ENCODE measurements at places on chromosomes 16 and 17. TPM values are rescaled to one million over a fixed set of nuclear protein-coding genes. Genes with fewer than 3 reads are reported as not detected.

Gene GSG1L
- total RNA-seq, result not detected

GRCh38 chr16:47873434-47873833, 282.4 kb downstream of the ABCC12 start:
- no peak overlapping the region for H3K4me3 ChIP-seq
- DNase-seq, result no peak
- no peak overlapping the region for H3K27ac ChIP-seq
- no peaks in the 10 kb centered on the region for H3K4me1 ChIP-seq
- H3K27me3 ChIP-seq, result no peaks in the 10 kb centered on the region

GRCh38 chr16:3945751-3946603, 65.5 kb upstream of the CREBBP start:
- no peak for DNase-seq
- no peaks in the 10 kb centered on the region for H3K27me3 ChIP-seq
- H3K36me3 ChIP-seq, result no peaks in the 10 kb centered on the region
- no peak overlapping the region for H3K27ac ChIP-seq

- peaks cover 11% of the 10 kb centered on the region for H3K4me1 ChIP-seq
- peak; percentile 56 for DNase-seq
Measured at GRCh38 chr17:5249615-5250014, 15.0 kb upstream of the SCIMP start.

GRCh38 chr17:2061441-2061958, 6.6 kb downstream of the HIC1 start:
- H3K27me3 ChIP-seq, result peaks cover 6% of the 10 kb centered on the region
- peaks cover 43% of the 10 kb centered on the region for H3K4me1 ChIP-seq
- H3K27ac ChIP-seq, result no peak overlapping the region

GRCh38 chr17:59160157-59161025, 4.8 kb downstream of the PRR11 start:
- no peaks in the 10 kb centered on the region for H3K36me3 ChIP-seq
- DNase-seq, result no peak
- H3K27ac ChIP-seq, result no peak overlapping the region
- peaks cover 20% of the 10 kb centered on the region for H3K4me1 ChIP-seq
- H3K27me3 ChIP-seq, result no peaks in the 10 kb centered on the region

DNA sequence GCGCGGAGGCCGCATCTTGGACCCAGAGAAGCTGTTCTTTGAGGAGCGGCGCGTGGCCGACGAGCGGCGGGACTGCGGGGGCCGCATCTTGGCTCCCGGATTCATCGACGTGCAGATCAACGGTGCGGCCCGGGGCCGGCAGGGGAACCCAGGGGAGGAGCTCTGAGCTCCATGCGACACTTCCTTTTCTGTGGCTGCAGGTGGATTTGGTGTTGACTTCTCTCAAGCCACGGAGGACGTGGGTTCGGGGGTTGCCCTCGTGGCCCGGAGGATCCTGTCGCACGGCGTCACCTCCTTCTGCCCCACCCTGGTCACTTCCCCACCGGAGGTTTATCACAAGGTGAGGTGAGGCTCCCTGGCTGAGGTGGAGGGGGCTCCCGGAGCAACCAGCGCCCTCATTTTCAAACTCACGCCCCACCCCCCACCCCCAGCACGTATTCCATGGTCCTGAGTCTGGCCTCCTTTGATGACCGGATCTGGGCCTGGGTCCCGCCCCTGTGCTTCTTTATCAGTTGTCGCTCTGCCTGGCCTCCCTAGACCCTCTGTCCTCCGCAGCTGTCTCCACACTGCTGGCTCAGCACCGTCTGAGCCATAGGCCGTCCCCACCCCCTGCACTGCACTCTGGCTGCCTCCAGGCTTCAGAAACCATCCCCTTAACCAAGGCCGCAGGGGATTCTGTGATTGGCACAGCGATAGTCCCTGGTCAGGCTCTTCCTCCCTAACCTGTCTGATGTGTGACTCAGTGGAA, 787 bp downstream of the AMDHD2 start:
- peaks cover 42% of the 10 kb centered on the region for H3K36me3 ChIP-seq
- DNase-seq, result peak; percentile 62
- H3K27me3 ChIP-seq, result no peaks in the 10 kb centered on the region
- peaks cover 56% of the 10 kb centered on the region for H3K4me1 ChIP-seq
- H3K4me3 ChIP-seq, result peak overlapping the region; percentile 67

Gene SLC6A4
- total RNA-seq, result not detected

Gene NECAB2
- not detected for total RNA-seq

DNA sequence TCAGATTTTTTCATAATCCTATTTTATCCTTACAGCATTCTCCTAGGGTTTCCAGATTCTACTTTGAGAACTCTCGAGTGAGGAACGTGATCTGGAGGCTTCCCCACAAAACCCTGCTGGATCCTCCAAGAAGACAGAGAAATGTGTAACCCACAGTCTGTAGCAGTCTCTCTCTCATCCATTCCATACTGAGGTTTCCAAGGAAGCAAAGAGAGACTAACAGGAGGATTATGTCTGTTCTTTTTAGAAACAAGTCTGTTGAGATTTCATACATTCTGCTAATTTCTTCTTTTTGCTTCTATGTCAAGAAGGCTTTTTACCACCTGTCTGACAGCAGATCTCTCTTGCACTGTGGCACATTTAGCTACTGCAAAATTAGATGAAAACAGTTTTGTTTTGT, 18.8 kb downstream of the TMIGD1 start:
- peaks cover 3% of the 10 kb centered on the region for H3K4me1 ChIP-seq
- no peak for DNase-seq
- no peaks in the 10 kb centered on the region for H3K36me3 ChIP-seq
- no peaks in the 10 kb centered on the region for H3K27me3 ChIP-seq

Gene CRYBA1
- not detected for total RNA-seq

DNA sequence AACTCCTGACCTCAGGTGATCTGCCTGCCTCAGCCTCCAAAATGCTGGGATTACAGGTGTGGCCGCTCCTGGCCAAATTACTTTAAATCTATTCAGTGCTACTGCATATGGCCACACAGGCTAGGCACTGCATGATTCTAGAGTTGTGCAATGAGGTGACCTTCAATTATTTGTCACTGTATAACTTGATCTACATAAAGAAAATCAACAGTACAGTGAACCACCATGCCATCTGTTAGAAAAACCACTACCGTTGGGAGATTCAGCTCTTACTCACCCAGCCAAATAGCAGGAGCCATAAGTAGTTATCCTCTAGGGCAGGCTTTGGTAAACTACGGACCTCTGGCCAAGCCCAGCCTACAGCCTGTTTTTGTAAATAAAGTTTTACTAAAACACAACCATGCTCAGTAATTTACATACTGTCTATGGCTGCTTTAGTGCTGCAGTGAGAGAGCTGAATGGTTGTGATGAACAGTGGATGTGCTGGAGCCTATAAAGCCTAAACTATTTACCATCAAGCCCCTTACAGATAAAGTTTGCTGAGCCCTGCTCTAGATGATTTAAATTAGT, 40.7 kb upstream of the TANC2 start:
- H3K4me3 ChIP-seq, result no peak overlapping the region
- peaks cover 3% of the 10 kb centered on the region for H3K27me3 ChIP-seq
- H3K4me1 ChIP-seq, result no peaks in the 10 kb centered on the region
- DNase-seq, result no peak
- H3K27ac ChIP-seq, result no peak overlapping the region
- no peaks in the 10 kb centered on the region for H3K36me3 ChIP-seq

DNA sequence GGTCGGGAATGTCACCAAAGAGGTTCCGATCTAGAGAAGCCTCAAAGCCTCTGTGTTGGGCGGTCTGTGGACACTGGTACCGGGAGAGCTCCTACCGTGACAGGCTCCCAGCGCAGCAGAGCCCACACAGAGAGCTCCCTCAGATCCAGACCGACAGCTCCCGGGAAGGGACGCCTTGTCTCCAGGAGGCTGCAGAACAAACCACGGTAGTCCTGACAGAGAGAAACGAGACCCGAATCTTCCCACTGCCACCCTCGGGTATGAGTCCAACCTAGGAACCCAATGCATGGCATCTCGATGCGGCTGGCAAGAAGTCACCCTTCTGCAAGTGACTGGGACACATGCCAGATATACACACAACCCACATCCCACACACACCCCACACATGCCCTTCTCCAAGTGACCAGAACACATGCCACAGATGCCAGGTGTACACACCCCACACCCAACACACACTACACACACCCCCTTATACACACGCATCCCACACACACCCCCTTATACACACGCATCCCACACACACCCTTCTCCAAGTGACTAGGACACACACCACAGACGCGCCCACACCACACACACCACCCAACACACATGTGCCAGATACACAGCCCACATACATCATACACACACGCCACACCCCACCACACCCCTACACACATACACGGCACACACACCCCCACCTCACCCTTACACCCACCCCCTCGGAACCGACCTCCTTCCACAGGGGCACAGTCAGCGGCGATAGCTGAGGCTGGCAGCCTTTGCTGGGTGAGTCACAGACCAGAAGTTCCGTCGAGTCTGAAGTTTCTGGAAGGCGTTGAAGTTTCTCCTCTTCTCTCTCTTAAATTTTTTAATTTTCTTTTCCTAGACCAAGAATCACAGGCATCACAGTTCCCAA, 15.9 kb upstream of the CYTH1 start:
- no peak overlapping the region for H3K27ac ChIP-seq
- H3K4me1 ChIP-seq, result peaks cover 59% of the 10 kb centered on the region
- no peak for DNase-seq
- no peak overlapping the region for H3K4me3 ChIP-seq
- no peaks in the 10 kb centered on the region for H3K27me3 ChIP-seq

Gene NR1D1
- total RNA-seq, result 34.1 TPM

DNA sequence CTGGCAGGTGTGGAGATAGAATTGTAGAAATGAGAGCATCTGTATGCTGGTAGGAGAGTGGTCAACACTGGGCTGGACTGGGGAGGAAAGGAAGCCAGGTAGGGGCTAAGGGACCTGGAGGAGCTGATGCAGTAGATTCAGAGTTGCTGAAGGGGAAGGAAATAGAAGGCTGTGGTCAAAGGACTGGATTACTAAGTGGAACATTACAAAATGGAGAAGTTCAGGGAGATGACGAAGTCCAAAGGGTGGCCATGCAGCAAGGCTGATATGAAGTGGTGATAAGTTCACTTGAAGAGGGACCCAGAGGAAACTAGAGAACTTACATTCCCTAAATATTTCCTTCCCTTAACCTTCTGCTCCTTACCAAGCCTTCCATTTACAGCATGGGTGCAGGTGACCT, 8.6 kb upstream of the CCL2 start:
- no peaks in the 10 kb centered on the region for H3K4me1 ChIP-seq
- peak; percentile 10 for DNase-seq
- H3K4me3 ChIP-seq, result no peak overlapping the region
- H3K27me3 ChIP-seq, result no peaks in the 10 kb centered on the region
- no peak overlapping the region for H3K27ac ChIP-seq
- no peaks in the 10 kb centered on the region for H3K36me3 ChIP-seq

Gene CLEC19A
- not detected for total RNA-seq

Gene SLC12A3
- total RNA-seq, result not detected

GRCh38 chr17:41315204-41315794, at the start of gene KRTAP17-1:
Gene KRTAP17-1, minus strand, starts transcription at chr17:41315710. Its CDS starts 60 bp downstream, at chr17:41315650.
- DNase-seq, result no peak
- no peaks in the 10 kb centered on the region for H3K27me3 ChIP-seq
- no peaks in the 10 kb centered on the region for H3K36me3 ChIP-seq
- peaks cover 18% of the 10 kb centered on the region for H3K4me1 ChIP-seq
- H3K27ac ChIP-seq, result no peak within 1 kb of the TSS
- no peak within 1 kb of the TSS for H3K4me3 ChIP-seq

Gene NEUROD2
- not detected for total RNA-seq

Gene CX3CL1
- total RNA-seq, result not detected

DNA sequence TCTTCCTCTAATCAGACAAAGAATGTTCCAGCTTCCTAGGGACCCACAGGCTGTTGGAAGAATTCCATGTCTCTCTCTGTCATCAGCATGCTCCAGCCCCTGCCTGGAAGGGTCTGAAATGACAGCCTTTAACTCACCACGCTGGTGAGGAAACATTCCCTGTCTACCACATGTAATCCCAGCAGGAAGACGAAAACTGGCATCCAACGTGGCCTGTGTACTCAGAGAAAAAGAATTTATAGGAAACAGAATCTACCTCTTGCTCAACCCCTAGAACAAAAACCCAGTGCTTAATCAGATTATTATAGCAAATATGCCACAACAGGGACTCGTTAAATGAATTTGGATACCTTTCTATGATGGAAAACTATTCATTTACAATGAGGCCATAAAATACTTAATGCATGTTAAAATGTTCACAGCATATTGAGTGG, 147.3 kb upstream of the FOXF1 start:
- no peaks in the 10 kb centered on the region for H3K27me3 ChIP-seq
- no peak for DNase-seq
- no peak overlapping the region for H3K4me3 ChIP-seq
- no peak overlapping the region for H3K27ac ChIP-seq
- no peaks in the 10 kb centered on the region for H3K36me3 ChIP-seq
- no peaks in the 10 kb centered on the region for H3K4me1 ChIP-seq

- H3K27me3 ChIP-seq, result no peaks in the 10 kb centered on the region
- no peaks in the 10 kb centered on the region for H3K4me1 ChIP-seq
- no peak for DNase-seq
- H3K4me3 ChIP-seq, result no peak overlapping the region
- H3K27ac ChIP-seq, result no peak overlapping the region
Measured at GRCh38 chr16:67766291-67766690, 40.1 kb downstream of the RANBP10 start.

GRCh38 chr16:35631261-35631945, 2172.0 kb downstream of the TP53TG3F start:
- no peak for DNase-seq
- no peaks in the 10 kb centered on the region for H3K4me1 ChIP-seq
- no peak overlapping the region for H3K4me3 ChIP-seq
- no peak overlapping the region for H3K27ac ChIP-seq
- H3K36me3 ChIP-seq, result no peaks in the 10 kb centered on the region

DNA sequence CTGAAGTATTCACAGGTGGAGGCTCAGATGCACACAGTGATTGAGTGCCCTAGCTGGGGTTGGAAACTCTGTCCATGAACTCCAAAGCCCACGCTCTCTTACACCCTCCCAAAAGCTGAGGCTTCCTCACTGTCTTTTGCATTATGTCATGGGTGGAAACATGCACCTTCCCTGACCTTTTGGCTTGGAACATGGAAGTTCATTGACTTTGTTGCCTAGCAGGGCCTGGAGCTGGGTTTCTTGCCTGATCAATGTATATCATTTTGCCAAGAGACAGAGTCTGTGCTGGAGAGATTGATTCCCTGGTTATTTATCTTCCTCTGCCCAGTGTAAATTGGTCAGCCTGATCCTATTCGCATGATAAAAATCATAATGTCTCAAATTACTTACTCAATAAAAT, 558.4 kb downstream of the MAF start:
- H3K27me3 ChIP-seq, result no peaks in the 10 kb centered on the region
- no peaks in the 10 kb centered on the region for H3K36me3 ChIP-seq
- DNase-seq, result no peak
- no peak overlapping the region for H3K4me3 ChIP-seq
- H3K4me1 ChIP-seq, result peaks cover 17% of the 10 kb centered on the region

Gene TBC1D3I
- 0.36 TPM for total RNA-seq

Gene NAGS
- 0.14 TPM for total RNA-seq

Gene MYH13
- total RNA-seq, result not detected

Gene ABCA3
- 7.7 TPM for total RNA-seq
